Hematopoietic multipotent progenitor cell (in vitro differentiated cells): ENCODE measurements at places on chromosomes 11 and 22.

DNA sequence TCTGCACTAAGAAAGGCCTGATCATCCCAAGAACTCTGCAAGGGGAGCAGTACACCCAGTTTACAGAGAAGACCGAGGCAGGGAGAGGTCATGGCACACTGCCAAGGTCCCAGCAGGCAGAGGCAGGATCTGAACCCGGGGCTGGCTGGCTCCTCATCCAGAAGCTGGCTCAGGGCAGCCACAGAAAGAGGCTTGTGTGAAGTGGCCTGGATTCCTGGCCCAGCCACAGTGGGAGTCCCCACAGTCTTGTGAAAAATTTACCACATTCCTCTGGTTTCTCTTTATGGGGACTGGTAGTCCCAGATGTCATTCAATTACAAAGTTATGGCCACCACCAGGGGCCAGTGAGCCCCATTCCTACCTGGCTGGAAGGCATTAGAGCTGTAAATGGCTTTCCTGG lies 440.5 kb downstream of the MIAT start:
- no peak for DNase-seq

GRCh38 chr11:63503492-63503891 lies 2.4 kb upstream of the LGALS12 start:
- DNase-seq, result no peak

DNA sequence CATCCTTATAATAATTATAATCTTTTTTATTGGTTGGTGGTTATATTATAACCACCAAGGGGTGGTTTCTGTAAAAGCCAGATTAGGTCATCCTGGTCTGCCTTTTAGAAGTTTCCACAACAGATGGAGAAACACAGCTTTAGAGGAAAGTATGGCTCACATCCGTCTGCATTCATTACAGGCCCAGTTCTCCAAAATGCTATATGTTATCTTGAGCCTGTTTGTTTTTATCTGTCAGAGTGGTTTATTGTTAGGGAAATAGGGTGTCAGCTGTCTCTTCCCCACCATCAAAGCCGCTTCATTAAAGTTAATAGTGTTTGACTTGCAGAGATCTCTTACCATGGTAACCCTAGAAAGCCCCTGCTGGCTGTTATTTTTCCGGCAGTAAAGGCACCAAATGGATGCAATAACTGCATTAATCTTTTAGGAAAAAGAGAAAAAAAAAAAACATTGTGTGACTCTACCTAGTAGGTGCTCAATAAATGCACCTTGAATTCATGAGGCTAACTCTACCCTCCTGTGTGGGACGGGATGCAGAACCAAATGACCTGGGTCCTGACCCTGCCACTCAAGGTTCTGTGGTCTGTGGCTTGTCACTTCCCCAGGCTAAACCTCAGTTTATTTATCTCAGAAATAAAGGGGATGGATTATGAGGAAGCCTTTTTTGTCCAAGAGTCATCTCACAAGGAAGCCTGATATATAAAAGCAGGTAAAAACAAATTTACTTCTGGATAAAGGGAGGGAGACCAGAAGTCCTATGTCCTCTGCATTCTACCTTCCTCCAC lies 118.3 kb downstream of the WT1 start:
- peak; percentile 72 for DNase-seq

GRCh38 chr22:30014244-30014643 lies 66.0 kb upstream of the HORMAD2 start:
- no peak for DNase-seq

- no peak for DNase-seq
Observed at GRCh38 chr22:37654563-37655251, 3.8 kb upstream of the PDXP start.

DNA sequence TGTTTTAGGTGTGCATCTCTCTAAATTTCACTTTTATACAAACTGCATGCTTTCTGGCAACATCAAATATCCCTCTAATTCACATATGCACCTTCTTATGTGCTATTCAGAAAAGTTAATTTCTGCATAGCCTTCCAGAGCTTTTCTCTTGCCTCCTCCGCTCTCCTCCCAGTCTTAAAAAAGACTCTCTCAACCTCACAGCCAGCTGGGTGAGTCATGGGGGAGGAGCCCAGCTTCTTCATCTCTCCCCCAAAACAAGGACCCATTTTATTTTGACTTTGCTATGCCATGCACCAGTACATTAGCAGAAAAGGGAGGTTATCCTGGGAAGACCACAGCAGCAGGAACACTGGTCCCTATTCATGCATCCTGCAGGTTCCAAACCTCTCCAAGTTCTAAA lies 234.4 kb downstream of the KCNA4 start:
- DNase-seq, result no peak

DNA sequence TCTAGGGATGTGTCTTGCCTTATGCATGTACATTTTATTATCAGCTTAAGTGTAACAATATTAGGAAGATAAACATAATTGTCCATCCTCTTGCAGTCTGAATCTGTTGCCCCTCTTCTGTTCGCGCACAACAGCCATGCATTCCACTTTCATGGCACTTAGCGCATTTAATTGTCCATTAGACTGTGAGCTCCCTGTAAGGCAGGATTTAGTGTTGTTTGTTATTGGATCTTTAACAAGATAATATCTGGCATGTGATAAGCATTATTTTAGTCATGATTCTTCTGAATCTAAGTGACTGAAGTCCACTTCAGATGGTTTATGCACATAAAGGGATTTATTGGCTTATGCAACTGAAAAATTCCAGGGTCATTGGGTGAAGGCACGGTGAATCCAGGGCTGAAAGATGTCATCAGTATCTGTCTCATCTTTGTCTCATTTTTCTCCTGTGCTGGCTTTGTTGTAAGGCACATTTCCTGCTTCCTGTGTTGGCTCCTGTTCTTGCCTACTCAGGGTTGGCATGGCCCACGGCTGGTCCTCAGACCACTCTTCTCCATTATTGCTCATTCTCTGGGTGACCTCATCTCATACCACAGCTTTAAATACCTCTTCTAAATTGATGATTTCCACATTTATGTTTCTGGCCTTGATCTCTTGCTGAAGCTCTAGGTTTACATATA lies 37.6 kb downstream of the ATXN10 start:
- no peak for DNase-seq

- DNase-seq, result no peak
Observed at GRCh38 chr11:74019104-74019738, 10.3 kb upstream of the UCP3 start.

DNA sequence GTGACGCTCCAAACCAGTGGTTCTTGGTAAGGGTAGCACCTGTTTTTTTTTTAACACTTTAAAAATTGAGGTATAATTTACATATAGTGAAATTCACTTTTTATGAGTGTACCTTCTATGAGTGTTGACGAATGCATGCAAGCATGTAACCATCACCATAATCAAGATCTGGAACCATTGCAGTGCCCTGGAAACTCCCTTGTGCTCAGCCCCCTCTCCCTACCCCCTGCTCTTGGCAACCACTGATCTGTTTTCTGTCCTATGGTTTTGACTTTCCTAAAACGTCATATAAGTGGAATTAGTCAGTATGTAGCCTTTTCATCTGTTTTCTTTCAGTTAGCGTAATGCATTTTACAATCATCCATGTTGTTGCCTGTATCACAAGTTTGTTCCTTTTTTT lies 212.2 kb downstream of the GRIK4 start:
- DNase-seq, result no peak

GRCh38 chr22:22927196-22927887 lies 39.7 kb downstream of the IGLL5 start:
- no peak for DNase-seq

- DNase-seq, result no peak
Observed at GRCh38 chr11:73317373-73317772, 9.3 kb downstream of the ARHGEF17 start.

- DNase-seq, result no peak
Observed at GRCh38 chr11:33606762-33607161, 93.9 kb downstream of the C11orf91 start.

GRCh38 chr11:117818041-117818873 lies 6.3 kb downstream of the FXYD2 start:
- peak; percentile 84 for DNase-seq

GRCh38 chr11:27158456-27159334 lies 118.1 kb downstream of the BBOX1 start:
- DNase-seq, result no peak

GRCh38 chr11:64834723-64835615 lies 9.5 kb downstream of the CDC42BPG start:
- DNase-seq, result no peak

DNA sequence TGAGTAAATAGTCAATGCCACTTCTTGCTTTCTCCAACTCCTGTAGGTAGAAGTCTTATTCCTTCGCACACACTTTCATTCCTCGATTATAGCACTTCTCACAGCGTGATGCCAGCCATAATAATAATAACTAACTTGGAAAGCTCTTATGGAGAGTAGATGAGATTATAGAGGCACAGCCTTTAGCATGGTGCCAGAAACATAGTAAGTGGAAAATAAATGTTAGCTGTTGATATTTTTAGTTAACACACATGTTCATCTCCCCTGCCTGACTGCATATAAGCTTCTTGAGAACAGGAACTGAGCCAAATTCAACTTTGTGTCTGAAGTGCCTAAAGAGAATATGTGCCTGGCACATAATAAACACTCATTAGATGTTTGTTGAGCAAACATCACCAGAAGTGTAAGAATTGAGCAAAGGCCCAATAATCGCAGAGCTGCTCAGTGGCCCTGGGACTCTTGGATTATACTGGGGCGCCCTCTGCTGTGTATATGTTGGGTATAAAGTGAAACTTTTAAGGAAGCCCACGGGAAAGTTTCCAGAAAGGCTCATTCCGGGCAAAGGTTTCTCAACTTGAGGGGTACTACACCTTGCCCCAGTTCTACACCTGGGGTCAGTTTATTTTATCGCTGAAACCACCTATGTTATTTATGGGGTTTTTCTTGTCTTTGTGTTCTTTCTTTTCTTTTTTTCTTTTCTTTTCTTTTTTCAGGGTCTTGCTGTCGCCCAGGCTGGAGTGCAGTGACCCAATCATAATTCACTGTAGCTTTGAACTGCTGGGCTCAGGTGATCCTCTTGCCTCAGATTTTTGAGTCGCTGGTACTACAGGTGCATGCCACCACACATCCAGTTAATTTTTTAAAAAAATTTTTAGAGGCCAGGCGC lies 22.3 kb downstream of the SLN start:
- DNase-seq, result peak; percentile 48

DNA sequence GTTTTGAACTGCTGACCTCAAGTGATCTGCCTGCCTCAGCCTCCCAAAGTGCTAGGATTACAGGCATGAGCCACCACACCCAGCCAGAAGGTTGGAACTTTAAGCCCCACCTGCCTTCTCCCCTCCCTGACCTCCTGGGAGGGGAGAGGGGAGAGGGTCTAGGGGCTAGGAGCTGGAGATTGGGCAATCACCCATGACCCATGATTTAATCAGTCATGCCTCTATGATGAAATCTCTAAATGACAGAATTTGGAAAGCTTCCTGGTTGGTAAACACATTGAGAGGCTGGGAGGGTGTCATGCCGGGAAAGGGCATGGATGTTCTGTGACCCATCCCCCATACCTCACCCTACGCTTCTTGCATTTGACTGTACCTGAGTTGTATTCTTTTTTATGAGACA lies 17.1 kb upstream of the TFIP11 start:
- DNase-seq, result no peak

GRCh38 chr11:107370390-107370789 lies 87.2 kb downstream of the CWF19L2 start:
- DNase-seq, result no peak

DNA sequence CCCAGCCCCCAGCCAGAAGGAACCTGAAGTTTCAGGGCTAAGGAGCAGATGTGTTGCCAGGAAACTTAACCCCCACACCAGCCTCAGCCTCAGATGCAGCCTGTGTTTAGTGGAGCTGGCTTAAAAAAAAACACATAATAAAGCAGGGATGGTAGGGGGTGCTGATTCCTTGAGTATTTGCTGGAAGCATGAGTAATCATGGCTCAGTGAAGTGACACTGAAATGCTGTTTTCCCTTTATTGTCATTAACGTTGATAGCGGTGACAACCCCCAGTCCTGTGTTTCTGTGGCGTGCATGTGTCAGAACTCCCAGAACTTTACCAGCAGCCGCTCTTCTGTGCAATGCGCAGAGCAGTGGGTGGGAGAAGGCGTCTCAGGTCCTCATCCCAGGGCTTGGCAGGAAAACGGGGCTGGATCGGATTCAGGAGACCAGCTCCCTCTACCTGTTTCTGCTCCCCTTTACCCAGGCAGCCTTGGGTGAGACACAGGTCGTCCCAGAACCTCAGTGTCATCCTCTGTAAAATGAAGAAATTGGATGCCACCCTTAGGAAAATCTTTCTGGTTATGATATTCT lies 1282.1 kb downstream of the TBC1D22A start:
- DNase-seq, result no peak

GRCh38 chr11:62788991-62789390 lies 1.8 kb downstream of the TMEM179B start:
- no peak for DNase-seq

- no peak for DNase-seq
Observed at GRCh38 chr11:74570266-74571061, 21.9 kb upstream of the POLD3 start.

GRCh38 chr22:22692707-22693530 lies 48.5 kb downstream of the GGTLC2 start:
- DNase-seq, result peak; percentile 26

DNA sequence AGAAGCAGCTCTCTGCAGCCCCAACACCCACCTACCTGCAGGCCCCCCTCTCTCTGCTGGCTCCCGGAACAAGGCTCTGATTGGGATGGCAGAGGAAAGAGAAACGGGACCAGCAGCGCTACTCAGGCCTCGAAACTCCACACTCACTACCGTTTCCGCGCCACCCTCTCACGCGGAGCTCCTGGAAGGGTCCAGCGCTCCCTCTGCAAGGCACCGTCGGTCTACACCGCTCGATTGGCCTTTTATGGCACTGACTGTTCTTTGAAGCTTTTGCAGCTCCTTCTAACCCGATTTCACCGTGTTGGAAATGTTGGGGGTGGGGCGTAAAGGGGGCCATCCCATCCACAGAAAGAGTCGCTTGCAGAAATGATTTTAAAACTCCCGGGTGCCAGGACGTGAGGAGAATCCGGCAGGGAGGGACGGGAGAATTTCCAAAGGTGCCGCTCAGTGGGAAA lies 323 bp upstream of the PANX1 start:
- no peak for DNase-seq

DNA sequence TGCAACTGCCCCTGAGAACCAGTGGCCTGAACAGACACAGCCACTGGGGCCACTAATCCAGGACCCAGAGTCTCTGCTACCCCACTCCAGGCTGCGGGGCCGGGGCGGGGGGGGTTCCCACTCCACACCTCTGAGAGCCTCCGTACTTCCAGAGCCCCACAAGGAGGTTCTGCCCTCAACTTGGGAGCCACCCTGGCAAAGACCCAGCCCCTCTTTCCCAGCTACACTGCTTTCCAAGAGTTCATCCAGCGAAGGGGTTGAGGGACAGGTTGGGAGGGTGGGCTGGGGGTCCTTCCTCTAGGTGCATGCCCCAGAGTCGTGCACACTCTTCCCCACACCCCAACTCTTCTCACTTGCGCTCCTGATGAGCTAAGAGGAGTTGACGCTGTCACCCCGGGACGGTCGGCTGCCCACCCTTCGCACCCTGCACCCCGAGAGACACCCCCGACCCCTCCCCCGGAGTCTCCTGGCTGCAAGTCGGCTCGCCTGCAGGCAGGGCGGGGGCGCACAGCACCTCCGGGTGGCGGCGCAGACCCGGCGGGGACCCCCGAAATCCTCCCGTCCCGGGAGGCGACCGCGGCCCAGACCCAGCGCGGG lies 531 bp downstream of the RAB3IL1 start:
- no peak for DNase-seq

GRCh38 chr22:44023404-44024287 lies 456 bp upstream of the PARVB start:
- peak; percentile 44 for DNase-seq
